IPS-NIHi11 (cell line): ENCODE measurements at places on chromosomes 2 and 18.

DNA sequence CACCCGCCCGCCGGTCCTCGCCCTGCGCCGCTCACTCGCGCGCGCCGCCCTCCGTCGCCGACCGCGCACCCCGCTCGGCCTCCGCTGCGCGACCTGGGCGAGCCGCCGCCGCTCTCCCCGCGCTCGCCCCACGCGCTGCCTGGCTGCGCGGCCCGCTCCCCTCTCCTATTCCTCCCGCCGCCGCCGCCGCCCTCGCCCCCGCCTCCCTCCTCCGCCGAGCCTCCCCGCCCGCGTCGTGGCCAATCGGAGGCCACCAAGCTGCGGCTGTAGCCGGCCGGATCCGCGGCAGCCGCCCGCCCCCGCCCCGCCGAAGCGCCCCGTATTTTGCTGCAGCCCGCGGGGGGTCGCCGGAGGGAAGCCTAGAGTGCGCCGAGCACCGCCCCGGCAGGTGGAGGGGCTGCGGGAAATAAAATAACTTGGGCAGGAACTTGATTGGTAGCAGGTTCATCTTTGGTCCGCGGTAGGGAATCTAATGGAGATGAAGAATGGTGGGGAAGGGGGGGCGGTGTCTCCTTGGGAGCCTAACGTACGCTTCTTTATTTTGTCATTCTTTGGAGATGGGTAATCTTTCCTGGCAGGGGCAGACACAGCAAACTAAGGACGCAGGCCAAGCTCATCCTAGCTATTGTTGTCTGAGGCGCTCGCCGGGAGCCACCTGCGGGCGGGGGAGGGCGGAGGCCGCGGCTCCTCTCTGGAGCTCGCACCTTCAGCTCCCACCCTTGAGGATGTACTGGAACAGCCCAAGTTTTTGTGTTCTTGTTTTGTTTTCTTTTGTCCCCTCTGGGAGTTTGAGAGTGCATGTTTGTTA is 1.1 kb upstream of the CDH2 start:
- DNase-seq: peak; percentile 87

- DNase-seq: no peak
Measured at GRCh38 chr2:224252631-224253030, 149.3 kb downstream of the FAM124B start.

DNA sequence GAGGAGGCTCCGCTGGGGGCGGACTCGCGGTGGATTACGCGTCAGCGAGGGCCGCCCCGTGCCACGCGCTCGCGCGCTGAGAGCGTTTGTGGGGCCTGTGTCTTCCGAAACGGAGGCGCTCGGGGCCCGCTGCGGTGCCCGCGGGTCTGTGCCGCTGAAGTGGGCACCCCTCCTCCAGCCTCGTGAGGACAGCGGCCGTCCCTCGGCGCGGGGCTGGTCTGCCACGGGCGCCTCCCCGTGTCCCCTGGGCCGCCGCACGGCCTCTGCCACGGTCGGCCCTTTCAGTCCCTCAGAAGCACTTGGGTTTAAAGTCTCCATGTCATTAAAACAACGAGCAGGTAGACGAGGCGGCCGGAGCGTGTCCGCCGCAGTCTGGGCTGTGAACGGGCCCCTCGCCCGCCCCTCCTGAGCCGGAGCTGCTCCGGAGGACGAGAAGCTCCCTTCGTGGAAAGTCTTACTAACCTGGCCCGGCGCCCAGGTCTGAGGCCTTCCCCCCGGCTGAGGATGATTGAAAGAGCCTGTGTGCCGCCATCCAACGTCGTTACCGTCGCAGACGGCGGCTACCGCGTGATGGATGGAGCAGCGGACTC is 97.6 kb downstream of the NFATC1 start:
- DNase-seq: peak; percentile 29

GRCh38 chr2:127778447-127778846 is 32.5 kb downstream of the WDR33 start:
- no peak for DNase-seq

DNA sequence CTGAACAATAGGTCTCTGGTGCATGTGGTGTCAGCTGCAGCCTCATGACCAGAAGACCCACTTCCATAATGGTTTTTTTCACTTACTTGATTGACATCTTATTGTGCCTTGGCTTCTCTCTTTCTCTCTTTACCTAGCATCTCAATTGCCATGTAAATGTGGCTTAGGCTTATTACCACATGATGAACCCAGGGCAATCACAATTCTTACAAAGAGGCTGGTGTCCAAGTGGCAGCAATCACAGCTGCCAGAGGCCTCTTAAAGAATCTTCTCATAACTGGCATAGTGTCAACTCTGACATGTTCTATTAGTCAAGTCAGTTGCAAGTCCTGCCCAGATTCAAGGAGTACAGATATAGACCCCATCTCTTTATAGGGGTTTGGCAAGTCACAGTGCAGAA is 1224.8 kb downstream of the SUCLG1 start:
- no peak for DNase-seq

GRCh38 chr2:143431316-143431715 is 302.1 kb downstream of the ARHGAP15 start:
- no peak for DNase-seq

DNA sequence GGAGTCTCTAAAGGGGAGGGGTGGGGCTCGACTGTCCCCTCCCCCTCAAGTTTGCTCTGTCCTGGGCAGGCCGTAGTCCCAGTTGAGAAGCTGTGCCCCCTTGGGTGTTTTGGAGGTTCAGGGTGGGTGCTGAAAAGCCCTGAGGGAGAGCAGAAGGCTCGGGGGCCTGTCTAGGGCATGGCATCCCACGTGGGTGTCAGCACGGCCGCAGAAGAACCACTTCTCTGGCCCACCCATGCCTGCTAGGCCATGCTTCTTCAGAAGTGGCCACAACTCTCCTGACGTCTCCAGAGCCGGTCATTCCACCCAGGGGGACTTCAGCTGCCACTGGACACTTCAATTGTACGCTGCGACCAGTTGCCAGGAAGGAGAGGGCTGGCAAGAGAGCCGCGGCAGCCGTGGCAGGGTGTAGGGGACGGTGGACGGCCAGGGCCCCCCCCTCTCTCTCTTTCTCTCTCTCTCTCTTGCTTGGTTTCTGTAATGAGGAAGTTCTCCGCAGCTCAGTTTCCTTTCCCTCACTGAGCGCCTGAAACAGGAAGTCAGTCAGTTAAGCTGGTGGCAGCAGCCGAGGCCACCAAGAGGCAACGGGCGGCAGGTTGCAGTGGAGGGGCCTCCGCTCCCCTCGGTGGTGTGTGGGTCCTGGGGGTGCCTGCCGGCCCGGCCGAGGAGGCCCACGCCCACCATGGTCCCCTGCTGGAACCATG is at the start of gene INPP5D:
INPP5D (plus strand) TSS at position 546 of the 704 bp plus-strand sequence; CDS start at position 683, 137 bp downstream.
- DNase-seq: no peak

GRCh38 chr2:75416420-75417342 is 144.1 kb downstream of the EVA1A start:
- DNase-seq: no peak

DNA sequence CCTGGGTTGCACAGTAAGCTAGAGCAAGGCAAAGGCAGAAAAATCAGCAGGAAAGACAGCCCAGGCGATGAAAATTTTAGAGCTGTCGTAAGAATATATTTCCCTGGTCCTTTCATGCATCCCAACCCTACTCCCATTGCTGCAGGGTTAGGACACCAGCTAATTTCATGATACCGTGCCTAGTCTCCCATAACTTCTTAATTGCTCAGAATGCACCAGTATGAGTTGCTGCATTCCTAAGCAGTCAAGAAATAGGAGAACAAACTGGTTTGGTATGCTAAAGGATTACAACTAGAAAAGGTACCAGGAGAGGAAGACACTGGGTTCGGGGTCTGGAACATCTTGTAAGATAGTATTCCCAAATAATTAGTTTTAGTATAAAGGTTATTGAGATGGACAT is 269.4 kb upstream of the NRXN1 start:
- DNase-seq: no peak

DNA sequence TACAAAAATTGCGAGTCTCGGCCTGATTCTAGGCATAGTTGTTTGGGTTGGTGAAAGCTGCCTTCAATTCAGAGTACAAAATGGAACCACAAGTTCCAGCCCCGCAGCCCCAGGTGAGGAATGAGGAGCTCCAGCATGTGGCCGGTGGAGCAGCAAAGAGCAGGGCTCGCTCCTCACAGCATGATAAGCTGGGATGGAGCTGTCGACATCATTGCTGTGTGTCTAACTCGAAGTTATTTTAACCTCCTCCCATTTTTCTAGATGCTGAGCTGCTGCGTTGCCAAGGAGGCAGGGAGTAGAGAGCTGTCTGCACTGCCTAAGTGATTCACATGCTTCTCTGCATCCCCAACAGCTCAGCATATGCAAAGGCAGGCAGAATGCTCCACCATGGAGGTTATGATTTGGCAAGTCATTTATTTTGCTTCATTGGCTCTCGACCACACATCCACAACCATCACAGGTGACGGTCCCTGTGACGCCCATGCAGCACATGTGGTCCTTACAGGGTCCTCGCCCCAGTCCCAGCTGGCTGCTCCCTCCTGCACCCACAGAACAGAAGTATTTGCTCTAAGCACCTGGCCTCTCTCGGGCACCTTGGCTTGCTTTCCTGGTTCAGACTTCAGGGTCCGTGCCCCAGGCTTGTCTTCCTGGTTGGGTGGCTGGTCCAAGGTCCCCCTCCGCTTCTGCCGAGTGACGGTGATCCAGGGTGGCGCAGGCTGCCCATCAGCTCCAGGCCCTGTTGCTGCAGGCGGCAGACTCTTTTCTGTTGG is 66.0 kb upstream of the MGAT4A start:
- no peak for DNase-seq

- no peak for DNase-seq
Measured at GRCh38 chr2:102117472-102117858, 25.1 kb upstream of the IL1R1 start.

DNA sequence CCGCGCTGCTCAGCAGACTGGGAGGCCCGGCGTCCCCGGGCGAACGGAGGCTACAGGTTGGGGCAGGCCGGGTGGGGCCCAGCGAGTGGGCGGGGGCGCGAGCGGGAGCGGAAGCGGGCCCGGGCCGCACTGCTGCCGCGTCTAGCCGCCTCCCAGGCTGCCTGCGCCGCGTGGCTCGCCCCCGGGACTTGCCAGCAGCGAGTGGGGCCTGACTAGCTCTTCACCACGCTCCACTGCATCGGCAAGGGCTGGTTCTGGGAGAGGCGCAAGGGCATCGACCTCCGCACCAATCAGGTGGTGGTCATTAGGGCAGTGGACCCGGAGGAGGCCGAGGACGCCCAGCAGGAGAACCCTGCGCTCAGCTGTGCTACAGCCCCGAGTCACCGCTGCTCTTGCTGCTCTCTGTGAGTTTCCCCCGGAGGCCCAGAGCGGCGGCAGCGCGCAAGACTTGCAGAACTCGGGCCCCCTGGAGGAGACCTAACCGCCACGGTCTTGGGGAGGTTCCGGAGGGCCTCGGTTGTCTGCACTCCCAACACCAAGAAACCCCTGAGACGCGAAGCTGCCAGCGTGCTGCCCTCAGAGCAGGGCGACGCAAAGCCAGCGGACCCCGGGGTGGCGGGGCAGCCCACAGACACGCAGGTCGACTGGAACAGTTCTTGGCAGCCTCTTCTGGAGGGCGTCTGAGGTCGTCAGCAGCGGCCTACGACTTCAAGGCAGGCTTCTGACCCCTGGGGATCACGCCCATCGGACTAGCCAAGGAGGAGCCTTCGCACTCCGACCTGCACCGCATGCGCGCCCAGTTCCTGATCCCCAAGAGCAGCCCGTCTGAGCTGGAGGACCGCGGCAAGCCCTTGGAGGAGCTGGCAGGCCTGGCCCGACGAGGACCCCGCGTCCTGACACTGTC is 27.2 kb upstream of the PTPN2 start:
- DNase-seq: peak; percentile 46
